ENCODE measurements at places on chromosomes 2 and 18.

DNA sequence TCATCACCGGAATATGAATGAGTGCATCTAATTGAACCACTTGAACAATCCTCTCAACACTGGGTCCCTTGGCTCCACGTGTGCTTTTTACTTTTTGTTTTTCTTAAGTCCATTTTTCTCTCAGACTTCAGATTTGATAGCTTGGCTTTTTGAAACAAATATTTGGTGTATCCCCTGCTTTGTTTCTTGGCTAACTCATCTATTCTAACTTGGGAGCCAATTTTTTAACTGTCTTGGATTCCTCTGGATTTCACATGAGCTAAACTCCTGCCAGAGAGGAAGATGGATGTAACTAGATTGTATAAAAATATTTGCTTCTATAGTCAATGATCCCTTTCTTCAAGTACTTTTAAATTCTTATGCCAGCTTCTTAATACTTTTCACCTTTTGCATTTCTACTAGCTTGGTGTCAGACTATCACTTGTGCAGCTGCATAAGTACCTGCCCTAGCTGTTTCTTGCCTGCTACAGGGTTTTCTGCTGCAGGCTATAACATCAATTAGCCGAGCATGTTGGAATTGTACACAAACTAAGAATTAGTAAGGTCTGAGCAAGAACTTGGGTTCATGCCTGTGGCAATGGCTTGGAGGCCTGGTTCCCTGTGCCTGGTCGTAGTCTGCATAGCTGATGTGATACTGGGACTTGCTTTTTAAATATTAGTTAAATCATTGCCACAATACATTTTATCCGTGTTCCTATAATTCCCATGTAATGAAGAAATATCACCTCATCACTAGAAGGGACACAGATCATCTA, 281.5 kb downstream of the EN1 start:
- no peak overlapping the region for H3K4me3 ChIP-seq
- H3K4me1 ChIP-seq = no peaks in the 10 kb centered on the region
- no peak for DNase-seq

GRCh38 chr2:218679119-218679518, 7.2 kb downstream of the STK36 start:
- H3K4me1 ChIP-seq = no peaks in the 10 kb centered on the region
- H3K27me3 ChIP-seq = no peaks in the 10 kb centered on the region
- DNase-seq = no peak
- no peak overlapping the region for H3K4me3 ChIP-seq
- H3K36me3 ChIP-seq = peaks cover 9% of the 10 kb centered on the region

DNA sequence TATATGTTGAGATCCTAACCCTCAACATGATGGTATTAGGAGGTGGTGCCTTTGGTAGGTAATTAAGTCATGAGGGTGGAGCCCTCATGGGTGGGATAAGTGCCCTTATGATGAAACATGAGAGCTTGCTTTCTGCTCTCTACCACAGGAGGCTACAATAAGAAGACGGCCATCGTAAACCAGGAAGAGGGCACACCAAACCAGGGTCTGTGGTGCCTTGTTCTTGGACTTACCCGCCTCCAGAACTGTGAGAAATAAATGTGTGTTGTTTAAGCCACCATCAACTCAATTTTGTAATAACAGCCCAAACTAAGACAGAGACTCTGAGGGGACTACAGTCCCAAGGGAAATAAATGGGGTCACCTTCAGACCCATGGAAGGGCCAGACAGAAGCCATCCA, 52.3 kb downstream of the IRS1 start:
- no peaks in the 10 kb centered on the region for H3K27me3 ChIP-seq
- DNase-seq = no peak
- peaks cover 13% of the 10 kb centered on the region for H3K36me3 ChIP-seq
- H3K4me3 ChIP-seq = no peak overlapping the region

DNA sequence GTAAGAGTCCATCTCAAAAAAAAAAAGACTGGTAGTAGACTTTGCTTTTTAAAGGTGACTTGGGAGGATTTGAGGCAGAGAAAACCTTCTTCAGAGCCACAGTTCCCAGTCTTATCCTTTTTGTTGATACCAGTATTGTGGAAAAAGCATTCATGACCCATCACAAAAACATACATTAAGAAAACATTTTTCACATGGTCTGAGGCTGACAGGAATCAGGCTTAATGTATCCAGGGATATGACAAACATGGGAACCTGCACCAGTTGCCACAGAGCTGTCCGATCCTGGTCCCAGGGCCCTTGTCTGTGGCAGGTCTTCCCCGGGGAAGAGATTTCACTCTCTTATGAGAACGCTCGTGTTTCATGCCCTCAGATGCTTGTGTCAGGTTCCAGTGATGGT, 21.8 kb downstream of the SPTBN1 start:
- H3K27ac ChIP-seq = no peak overlapping the region
- DNase-seq = no peak
- no peaks in the 10 kb centered on the region for H3K27me3 ChIP-seq
- H3K36me3 ChIP-seq = peaks cover 1% of the 10 kb centered on the region
- H3K4me1 ChIP-seq = peaks cover 5% of the 10 kb centered on the region
- H3K4me3 ChIP-seq = no peak overlapping the region

GRCh38 chr2:120398051-120398995, 52.4 kb downstream of the INHBB start:
- H3K36me3 ChIP-seq = no peaks in the 10 kb centered on the region
- no peak overlapping the region for H3K4me3 ChIP-seq
- no peak for DNase-seq
- H3K27ac ChIP-seq = no peak overlapping the region

DNA sequence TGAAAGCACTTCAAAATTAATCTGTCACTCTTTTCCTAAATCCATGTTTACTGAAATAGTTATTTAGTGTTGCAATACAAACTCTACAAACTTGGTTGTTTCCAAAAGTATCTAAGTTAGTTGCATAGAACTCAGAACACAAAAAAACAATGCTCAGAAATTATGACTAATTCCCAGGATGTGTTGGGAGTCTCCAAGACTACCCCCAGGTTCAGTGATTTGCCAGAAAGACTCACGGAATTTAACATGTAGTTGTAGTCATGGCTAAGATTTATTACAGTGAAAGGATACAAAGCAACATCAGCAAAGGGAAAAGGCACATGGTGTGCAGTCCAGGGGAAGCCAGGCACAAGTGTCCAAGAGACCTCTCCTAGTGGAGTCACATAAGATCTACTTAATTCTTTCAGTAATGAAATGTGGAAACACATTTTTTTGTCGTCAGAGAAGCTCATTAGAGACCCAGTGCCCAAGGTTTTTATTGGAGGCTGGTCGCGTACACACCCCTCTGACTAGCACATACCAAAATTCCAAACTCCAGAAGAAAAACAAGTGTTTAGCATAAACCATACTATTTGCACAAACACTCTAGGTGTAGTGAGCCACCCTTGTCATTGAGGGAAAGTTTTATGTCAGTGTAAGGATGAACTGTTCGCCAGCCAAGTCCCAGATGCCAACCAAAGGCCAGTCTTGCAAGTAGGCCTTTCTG, 43.3 kb upstream of the CYP20A1 start:
- no peak overlapping the region for H3K4me3 ChIP-seq
- H3K27ac ChIP-seq = no peak overlapping the region
- H3K4me1 ChIP-seq = no peaks in the 10 kb centered on the region
- DNase-seq = no peak
- H3K27me3 ChIP-seq = no peaks in the 10 kb centered on the region

GRCh38 chr2:172943539-172943938, 132.1 kb upstream of the MAP3K20 start:
- no peak overlapping the region for H3K27ac ChIP-seq
- H3K36me3 ChIP-seq = no peaks in the 10 kb centered on the region
- H3K27me3 ChIP-seq = peaks cover 7% of the 10 kb centered on the region
- no peak overlapping the region for H3K4me3 ChIP-seq

DNA sequence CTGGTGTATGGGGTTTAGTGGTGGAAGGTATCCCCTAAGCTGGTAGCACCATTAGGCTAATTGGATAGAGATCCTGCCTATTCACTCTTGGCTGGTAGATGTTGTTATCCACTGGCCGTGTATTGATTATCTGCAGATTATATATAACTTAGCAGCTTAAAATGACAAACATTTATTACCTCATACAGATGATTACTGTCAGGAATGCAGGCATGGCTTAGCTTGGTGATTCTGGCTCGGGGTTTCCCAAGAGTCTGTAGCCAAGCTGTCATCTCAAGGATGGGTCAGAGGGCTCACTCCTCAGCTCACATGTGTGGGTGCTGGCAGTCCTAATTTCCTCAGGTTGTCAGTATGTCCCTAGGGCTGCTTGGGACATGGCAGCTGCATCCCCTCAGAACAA, 465.8 kb downstream of the PARD3B start:
- H3K36me3 ChIP-seq = peaks cover 8% of the 10 kb centered on the region
- peak overlapping the region; percentile 64 for H3K27ac ChIP-seq
- H3K4me3 ChIP-seq = no peak overlapping the region

DNA sequence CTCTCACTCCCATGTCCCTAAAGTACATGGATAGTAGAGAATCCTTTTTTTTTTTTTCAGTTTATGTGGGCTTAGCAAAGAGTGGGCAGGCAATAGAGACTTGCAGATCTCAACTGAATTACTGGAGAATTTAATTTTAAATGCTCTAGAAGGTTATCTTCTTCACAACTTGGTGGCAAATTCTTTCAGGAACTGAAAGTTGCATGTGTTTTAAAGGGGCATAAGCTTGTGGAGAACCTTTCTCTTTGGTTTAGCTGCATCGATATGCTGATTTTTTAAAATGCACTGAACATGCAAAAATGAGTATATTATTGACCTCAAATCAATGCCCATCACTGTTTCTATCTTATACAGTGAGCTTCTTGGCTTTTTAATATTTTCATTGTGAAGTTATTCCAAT, 24.9 kb upstream of the GALNT3 start:
- no peaks in the 10 kb centered on the region for H3K36me3 ChIP-seq
- no peak overlapping the region for H3K4me3 ChIP-seq
- DNase-seq = no peak
- H3K4me1 ChIP-seq = peaks cover 4% of the 10 kb centered on the region

DNA sequence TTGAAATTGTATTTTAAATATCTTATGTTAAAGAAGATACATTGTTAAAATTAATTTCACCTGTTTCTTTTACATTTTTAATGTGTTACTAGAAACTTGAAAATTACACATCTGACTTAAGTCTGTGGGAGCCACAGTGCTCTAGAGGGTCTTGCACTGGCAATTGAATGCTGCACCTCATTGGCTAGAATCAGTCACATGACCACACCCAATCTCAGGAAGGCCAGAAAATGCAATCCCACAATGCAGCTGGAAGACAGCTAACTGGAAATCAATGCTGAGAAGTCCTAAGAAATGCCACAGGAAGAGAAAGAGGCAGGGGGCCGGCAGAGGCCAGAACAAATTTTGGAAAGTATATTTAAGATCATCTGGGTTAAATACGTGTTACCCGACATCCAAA, 189.2 kb upstream of the POU3F3 start:
- no peak for DNase-seq
- peaks cover 11% of the 10 kb centered on the region for H3K27me3 ChIP-seq
- no peaks in the 10 kb centered on the region for H3K36me3 ChIP-seq
- peaks cover 18% of the 10 kb centered on the region for H3K4me1 ChIP-seq
- no peak overlapping the region for H3K4me3 ChIP-seq

DNA sequence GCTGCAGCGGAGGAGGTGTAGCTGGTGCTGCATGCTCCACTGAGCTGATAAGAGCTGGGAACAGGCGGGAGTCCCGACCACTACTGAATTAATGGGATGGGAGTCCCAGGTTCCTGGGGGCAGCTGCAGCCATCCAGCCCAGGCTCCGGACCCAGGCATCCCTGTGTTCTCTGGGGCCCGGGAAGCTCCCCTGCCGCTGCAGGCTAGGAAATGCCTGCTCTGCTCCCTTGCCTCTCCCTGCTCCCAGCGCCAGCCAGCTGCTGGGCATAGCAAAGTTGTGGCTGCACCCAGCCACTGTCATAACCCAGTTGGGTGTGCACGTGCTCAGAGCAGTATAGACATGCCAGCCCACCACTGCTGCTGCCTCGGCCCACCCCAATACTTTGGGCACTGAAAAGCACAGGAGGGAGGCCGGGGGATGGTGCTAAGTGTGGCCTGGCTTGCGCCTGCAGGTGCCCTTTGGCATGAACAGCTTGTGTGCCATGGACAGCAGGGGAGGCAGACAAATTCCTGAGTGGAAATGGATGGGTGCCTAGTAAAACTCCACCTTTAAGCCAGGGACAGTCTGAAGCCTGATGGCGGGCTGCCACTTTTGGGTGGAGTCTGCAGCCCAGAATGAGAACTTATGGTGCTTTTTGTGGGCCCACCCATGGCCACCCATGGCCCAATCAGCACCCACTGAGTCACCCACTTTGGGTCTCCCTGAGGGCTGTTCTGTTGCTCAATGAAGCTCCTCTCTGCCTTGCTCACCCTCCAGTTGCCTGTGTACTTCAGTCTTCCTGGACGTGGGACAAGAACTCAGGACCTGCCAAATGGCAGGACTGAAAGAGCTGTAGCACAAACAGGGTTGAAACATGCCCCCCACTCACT, 219.3 kb upstream of the TMEFF2 start:
- H3K4me1 ChIP-seq = no peaks in the 10 kb centered on the region
- no peak for DNase-seq
- no peaks in the 10 kb centered on the region for H3K27me3 ChIP-seq
- no peak overlapping the region for H3K27ac ChIP-seq

DNA sequence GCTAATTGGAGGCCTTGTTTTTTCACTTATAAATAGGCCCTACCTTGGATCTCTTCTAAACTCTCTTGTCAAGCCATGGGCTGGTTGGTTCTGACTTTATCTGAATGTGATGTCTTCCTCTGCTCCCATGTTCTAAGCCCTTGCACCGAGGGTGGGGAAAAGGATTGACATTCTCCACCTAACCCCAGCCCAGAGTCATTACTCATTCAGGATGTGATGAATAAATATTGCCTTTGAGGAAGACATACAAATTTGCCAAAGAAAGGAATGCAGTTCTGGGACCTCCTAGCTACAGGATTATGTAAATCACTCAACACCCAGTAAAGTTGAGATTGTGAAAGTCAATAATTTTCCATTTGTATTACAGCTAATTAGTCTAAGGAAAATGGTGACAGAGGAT, 142.1 kb upstream of the LYPD6 start:
- H3K36me3 ChIP-seq = peaks cover 27% of the 10 kb centered on the region
- H3K4me3 ChIP-seq = no peak overlapping the region
- H3K27me3 ChIP-seq = no peaks in the 10 kb centered on the region
- no peak for DNase-seq
- peaks cover 22% of the 10 kb centered on the region for H3K4me1 ChIP-seq
- H3K27ac ChIP-seq = peak overlapping the region; percentile 38

- no peak overlapping the region for H3K4me3 ChIP-seq
- no peaks in the 10 kb centered on the region for H3K36me3 ChIP-seq
- no peaks in the 10 kb centered on the region for H3K4me1 ChIP-seq
- H3K27ac ChIP-seq = no peak overlapping the region
- H3K27me3 ChIP-seq = no peaks in the 10 kb centered on the region
- no peak for DNase-seq
Observed at GRCh38 chr2:48991415-48992131, 162.7 kb downstream of the FSHR start.

- H3K36me3 ChIP-seq = peaks cover under 1% of the 10 kb centered on the region
- H3K4me1 ChIP-seq = peaks cover 9% of the 10 kb centered on the region
- no peaks in the 10 kb centered on the region for H3K27me3 ChIP-seq
- H3K27ac ChIP-seq = no peak overlapping the region
- H3K4me3 ChIP-seq = no peak overlapping the region
- no peak for DNase-seq
Observed at GRCh38 chr2:191020742-191021381, 6.9 kb upstream of the STAT1 start.

- H3K4me1 ChIP-seq = peaks cover 4% of the 10 kb centered on the region
- no peak overlapping the region for H3K27ac ChIP-seq
- no peak overlapping the region for H3K4me3 ChIP-seq
- H3K27me3 ChIP-seq = peaks cover 3% of the 10 kb centered on the region
- no peaks in the 10 kb centered on the region for H3K36me3 ChIP-seq
Observed at GRCh38 chr2:54830546-54830945, 107.1 kb downstream of the EML6 start.
